ENCODE measurements at places on chromosomes 2 and 18. TPM values are rescaled to one million over a fixed set of nuclear protein-coding genes. Genes with fewer than 3 reads are reported as not detected.

- no peak overlapping the region for H3K27ac ChIP-seq
- no peak overlapping the region for H3K4me3 ChIP-seq
- H3K27me3 ChIP-seq = peaks cover 65% of the 10 kb centered on the region
- H3K36me3 ChIP-seq = no peaks in the 10 kb centered on the region
- no peaks in the 10 kb centered on the region for H3K4me1 ChIP-seq
Measured at GRCh38 chr2:131413148-131413747, 49.3 kb upstream of the RAB6D start.

DNA sequence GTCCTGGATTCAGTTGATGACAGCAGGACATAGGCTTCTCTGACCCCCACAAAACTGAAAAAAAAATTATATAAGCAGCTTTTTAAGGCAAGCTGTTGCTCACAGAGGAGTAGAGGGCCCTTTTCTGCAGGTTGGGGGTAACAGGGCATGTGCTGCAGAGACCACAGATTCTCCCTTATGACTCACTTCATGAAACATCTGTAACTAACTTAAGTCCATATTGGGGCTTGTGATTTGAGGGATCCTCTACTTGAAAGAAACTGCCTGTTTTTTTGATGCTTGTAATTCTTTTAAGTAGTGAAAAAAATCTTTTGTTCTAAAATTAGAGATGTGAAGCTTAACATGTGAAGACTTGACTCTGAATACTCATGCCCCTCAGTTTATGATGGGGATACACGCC is 33.4 kb downstream of the XRCC5 start:
- peaks cover 89% of the 10 kb centered on the region for H3K36me3 ChIP-seq
- H3K4me1 ChIP-seq = no peaks in the 10 kb centered on the region
- no peak overlapping the region for H3K4me3 ChIP-seq
- H3K27me3 ChIP-seq = no peaks in the 10 kb centered on the region
- DNase-seq = no peak

DNA sequence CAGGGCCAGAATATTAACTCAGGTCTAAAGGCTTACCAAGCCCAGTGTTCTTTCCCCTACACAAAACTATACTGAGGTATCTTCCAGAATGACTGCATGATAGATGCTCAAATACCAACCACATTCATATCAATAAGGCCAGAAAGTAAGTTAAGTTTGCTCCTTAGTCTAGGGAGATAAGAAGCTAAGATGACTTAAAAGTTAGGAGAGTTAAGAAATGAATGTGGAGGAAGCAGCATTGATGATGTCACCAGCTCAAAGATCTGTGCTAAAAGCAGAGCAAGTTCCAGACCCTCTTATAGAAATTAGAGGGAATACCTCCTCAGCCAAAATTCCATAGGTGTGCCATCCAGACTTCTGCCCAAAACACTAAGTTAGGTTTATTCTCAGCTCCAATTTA is 6.1 kb downstream of the PPP4R1 start:
- DNase-seq = no peak
- H3K4me3 ChIP-seq = no peak overlapping the region
- no peaks in the 10 kb centered on the region for H3K27me3 ChIP-seq
- peaks cover 45% of the 10 kb centered on the region for H3K4me1 ChIP-seq
- H3K27ac ChIP-seq = peak overlapping the region; percentile 42

- no peaks in the 10 kb centered on the region for H3K36me3 ChIP-seq
- DNase-seq = no peak
- peaks cover 6% of the 10 kb centered on the region for H3K4me1 ChIP-seq
- no peaks in the 10 kb centered on the region for H3K27me3 ChIP-seq
- no peak overlapping the region for H3K27ac ChIP-seq
- H3K4me3 ChIP-seq = no peak overlapping the region
Measured at GRCh38 chr2:108906403-108907077, 82.5 kb downstream of the EDAR start.

- peaks cover 33% of the 10 kb centered on the region for H3K4me1 ChIP-seq
- DNase-seq = peak; percentile 65
- no peaks in the 10 kb centered on the region for H3K36me3 ChIP-seq
- no peak overlapping the region for H3K4me3 ChIP-seq
- no peak overlapping the region for H3K27ac ChIP-seq
- no peaks in the 10 kb centered on the region for H3K27me3 ChIP-seq
Measured at GRCh38 chr2:15042801-15043217, 410.3 kb downstream of the LRATD1 start.

DNA sequence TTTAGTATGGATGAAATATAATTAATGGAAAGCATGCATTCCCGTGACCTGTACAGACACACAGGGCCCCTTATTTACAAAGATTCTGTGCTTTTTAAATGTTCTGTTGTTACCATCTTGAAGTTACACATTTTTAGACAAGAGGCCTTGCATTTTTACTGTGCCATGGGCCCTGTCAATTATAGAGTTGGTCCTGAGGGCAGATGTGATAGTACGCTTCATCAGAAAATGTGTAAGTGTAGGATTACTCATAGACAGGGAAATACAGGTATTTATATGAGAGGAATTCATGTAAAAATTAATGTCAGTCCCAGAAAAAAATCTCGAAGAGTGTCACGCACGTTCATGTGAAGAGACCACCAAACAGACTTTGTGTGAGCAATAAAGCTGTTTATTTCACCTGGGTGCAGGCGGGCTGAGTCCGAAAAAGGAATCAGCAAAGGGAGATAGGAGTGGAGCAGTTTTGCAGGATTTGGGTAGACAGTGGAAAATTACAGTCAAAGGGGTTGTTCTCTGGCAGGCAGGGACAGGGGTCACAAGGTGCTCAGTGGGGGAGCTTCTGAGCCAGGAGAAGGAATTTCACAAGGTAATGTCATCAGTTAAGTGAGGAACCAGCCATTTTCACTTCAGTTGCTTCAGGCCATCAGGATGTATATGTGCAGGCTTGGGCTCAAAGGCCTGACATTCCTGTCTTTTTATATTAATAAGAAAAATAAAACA is 12.2 kb upstream of the ALPK2 start:
- H3K27ac ChIP-seq = no peak overlapping the region
- no peak overlapping the region for H3K4me3 ChIP-seq
- H3K36me3 ChIP-seq = no peaks in the 10 kb centered on the region
- no peaks in the 10 kb centered on the region for H3K27me3 ChIP-seq
- peak; percentile 28 for DNase-seq

DNA sequence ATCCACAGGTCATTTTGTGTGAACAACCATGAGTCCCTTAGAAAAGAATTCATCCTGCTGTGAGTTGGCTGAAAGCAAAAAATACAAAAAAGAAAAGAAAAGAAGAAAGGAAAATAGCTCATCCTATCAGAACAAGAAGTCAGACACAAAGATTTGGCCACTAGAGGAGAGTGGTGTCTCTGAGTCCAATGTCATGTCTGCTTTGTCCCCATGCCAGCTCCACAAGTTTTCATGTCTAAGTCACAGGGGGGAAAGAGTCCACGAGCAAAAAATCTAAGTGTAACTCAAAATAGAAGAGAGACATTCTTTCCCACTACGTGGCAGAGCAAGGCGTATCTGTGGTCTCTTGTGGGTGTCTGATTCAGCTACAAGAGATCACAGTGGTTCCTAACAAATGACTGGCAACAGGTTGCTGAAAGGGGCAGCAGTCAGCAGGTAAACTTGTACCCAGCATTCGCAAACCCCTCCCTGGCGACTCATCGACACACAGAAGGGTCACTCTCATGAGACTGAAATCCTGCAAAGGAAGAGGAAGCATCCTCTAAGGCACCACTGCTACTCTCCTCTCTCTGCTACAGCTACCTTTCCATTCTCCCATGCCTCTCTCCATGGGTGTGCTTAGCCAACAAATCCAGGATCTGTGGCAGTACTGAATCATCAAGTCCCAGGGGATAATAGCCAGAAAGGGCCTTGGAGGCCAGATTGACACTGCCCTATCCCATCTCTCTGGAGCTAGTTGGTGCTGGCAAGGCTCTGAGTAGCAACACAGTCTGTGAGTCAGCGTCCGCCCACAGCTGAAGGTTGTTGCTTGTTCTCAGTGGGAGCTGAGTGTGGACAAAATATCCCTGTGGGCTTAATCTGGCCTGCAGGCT is 123.0 kb upstream of the SLC39A10 start:
- peaks cover 23% of the 10 kb centered on the region for H3K4me1 ChIP-seq
- no peaks in the 10 kb centered on the region for H3K27me3 ChIP-seq
- H3K4me3 ChIP-seq = no peak overlapping the region
- no peaks in the 10 kb centered on the region for H3K36me3 ChIP-seq
- H3K27ac ChIP-seq = peak overlapping the region; percentile 54

GRCh38 chr18:79681484-79682387 is 2.1 kb downstream of the CTDP1 start:
- peak overlapping the region; percentile 76 for H3K4me3 ChIP-seq
- no peaks in the 10 kb centered on the region for H3K27me3 ChIP-seq
- peaks cover 29% of the 10 kb centered on the region for H3K4me1 ChIP-seq
- H3K27ac ChIP-seq = no peak overlapping the region

DNA sequence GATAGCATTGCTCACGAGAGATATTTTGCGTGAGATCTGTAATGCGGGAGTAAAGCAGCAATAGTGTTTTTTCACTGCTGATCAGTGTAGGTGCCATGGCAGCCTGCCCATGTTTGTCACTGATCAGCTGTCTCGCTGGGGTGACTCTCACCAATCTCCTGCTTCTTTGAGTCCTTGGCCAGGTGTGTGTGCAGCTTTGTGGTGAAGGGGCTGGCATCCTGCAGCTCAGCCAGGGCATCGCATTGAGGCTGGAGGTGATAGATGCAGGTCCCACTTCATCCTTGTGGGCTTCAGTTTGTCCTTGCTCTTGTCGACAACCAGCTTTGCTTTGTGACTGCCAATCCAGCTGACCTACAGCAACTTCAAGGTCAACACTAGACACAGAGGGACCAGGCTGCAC is 258.3 kb upstream of the CXCR4 start:
- no peak overlapping the region for H3K27ac ChIP-seq
- no peak for DNase-seq
- H3K27me3 ChIP-seq = peaks cover 7% of the 10 kb centered on the region
- H3K4me3 ChIP-seq = no peak overlapping the region
- no peaks in the 10 kb centered on the region for H3K36me3 ChIP-seq

DNA sequence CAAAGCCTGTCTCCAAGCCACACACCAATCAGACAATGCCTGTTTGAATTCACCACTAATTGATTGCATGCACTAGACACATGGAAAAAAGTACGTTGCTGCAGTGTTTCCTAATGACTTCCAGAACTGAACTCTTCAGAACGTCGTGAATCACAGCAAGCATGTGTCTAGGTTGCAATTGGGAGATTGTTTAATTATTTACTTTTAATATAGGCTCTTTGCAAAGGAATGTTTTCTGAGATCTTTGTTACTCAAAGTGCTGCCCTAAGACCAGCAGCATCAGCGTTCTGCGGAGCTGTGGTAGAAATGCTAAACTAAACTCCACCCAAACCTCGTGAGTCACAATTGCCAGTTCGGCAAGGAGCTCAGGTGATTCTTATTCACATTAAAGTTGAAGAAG is 52.7 kb upstream of the CCDC68 start:
- H3K27ac ChIP-seq = no peak overlapping the region
- H3K27me3 ChIP-seq = no peaks in the 10 kb centered on the region
- DNase-seq = no peak
- H3K4me3 ChIP-seq = no peak overlapping the region
- no peaks in the 10 kb centered on the region for H3K36me3 ChIP-seq

- DNase-seq = no peak
- no peaks in the 10 kb centered on the region for H3K36me3 ChIP-seq
- peaks cover 31% of the 10 kb centered on the region for H3K4me1 ChIP-seq
- H3K27me3 ChIP-seq = no peaks in the 10 kb centered on the region
- H3K27ac ChIP-seq = no peak overlapping the region
Measured at GRCh38 chr2:196230061-196230854, 58.9 kb upstream of the STK17B start.

- H3K36me3 ChIP-seq = no peaks in the 10 kb centered on the region
- H3K4me3 ChIP-seq = no peak overlapping the region
- no peak for DNase-seq
- no peaks in the 10 kb centered on the region for H3K4me1 ChIP-seq
- H3K27me3 ChIP-seq = no peaks in the 10 kb centered on the region
- H3K27ac ChIP-seq = no peak overlapping the region
Measured at GRCh38 chr2:227256605-227257004, 68.4 kb upstream of the MFF start.

GRCh38 chr2:18362696-18363095 is 197.8 kb downstream of the RDH14 start:
- H3K4me1 ChIP-seq = peaks cover 13% of the 10 kb centered on the region
- no peak overlapping the region for H3K4me3 ChIP-seq
- H3K27me3 ChIP-seq = no peaks in the 10 kb centered on the region

Gene GPR39
- total RNA-seq = 43.2 TPM

Gene DPP4
- 23.3 TPM for total RNA-seq

Gene RGPD4
- total RNA-seq = not detected

Measured in PC-3 (cell line).